ENCODE measurements at places on chromosomes 1 and 21.

DNA sequence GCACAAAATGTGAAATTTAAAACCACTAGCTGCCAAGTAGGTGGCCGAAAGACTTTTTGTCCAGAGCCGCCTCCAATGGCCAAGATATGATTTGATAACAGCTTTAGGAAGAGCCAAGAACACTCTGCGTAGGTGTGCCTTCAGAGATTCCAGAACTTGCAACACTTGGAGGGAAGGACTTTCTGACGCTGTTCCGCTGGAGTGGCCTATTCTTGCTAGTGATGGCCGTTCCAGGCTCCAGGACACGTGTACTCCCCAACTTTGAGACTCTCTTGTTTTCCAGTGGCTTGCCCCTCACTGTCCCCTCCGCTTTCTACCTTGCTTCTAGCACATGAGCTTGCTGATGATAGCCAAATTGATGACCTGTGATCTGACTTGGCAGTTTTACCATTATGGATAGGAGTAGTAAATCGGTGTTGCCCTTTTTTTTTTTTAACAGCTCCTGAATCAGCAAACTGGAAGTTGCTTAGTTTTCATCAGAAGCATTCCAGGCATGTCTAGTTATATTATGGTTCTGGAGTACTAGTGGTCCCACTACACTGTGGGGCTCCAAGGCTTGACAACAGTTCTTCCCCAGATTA, 1.0 kb downstream of the PRDX6 start:
- no peaks in the 10 kb centered on the region for H3K27me3 ChIP-seq
- peak overlapping the region; percentile 54 for H3K27ac ChIP-seq
- H3K4me3 ChIP-seq: peak overlapping the region; percentile 96
- peaks cover 34% of the 10 kb centered on the region for H3K4me1 ChIP-seq
- H3K36me3 ChIP-seq: peaks cover 39% of the 10 kb centered on the region

DNA sequence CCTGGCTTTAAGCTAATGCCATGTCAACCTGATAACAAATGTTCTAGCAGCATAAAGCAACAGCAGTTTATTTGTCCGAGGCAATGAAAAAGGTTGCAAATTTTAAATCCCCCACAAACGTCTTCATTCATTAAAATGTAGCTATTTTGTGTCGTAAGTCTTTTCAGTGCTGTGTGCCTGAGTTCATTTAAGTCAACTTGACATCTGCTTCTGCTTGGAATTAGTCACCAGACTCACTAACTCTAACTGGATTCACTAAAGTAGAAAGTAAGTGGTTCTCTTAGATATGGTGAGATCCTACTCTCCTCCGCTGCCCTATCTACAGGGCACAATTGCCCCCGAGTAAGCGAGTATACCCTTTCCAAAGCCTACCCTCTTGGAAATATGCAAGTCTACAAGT, 118.4 kb upstream of the CHRM3 start:
- H3K36me3 ChIP-seq: no peaks in the 10 kb centered on the region
- no peak overlapping the region for H3K27ac ChIP-seq
- H3K4me3 ChIP-seq: no peak overlapping the region
- H3K4me1 ChIP-seq: no peaks in the 10 kb centered on the region

- peaks cover 49% of the 10 kb centered on the region for H3K4me1 ChIP-seq
- no peaks in the 10 kb centered on the region for H3K27me3 ChIP-seq
- H3K36me3 ChIP-seq: no peaks in the 10 kb centered on the region
- H3K27ac ChIP-seq: 0 out of 2 replicates have a peak overlapping the region, but pooled peaks have one; percentile 62
Observed at GRCh38 chr1:217251121-217251520, 379.8 kb downstream of the GPATCH2 start.

GRCh38 chr1:111204983-111205713, 4.7 kb upstream of the DENND2D start:
- H3K27ac ChIP-seq: peak overlapping the region; percentile 88
- H3K4me3 ChIP-seq: peak overlapping the region; percentile 74
- H3K36me3 ChIP-seq: no peaks in the 10 kb centered on the region
- DNase-seq: peak; percentile 62

DNA sequence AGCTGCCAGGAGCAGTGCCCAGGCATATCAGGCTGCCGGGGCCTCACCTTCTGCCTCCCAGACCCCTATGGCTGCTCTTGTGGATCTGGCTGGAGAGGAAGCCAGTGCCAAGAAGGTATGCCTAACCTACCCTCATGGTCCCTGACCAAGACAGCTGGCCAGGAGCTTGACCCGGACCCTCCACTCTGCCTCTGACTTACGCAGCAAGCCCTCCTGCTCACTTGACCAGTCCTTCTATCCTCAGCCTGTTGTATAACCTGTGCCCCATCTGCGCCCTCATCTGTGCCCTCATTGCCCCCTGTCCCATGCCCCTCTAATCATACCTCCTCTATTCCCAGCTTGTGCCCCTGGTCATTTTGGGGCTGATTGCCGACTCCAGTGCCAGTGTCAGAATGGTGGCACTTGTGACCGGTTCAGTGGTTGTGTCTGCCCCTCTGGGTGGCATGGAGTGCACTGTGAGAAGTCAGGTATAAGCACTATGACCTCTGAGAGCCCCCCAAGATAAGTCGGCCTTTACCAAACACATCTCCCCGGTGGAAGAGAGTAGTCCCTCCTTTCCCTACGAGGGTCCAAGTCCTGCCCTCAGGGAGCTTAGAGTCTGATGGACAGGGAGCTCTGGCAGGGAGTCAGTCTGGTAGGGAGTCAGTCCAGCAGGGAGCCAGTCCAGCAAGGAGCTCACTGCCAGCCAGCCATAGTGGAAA, 6.8 kb downstream of the TIE1 start:
- H3K36me3 ChIP-seq: no peaks in the 10 kb centered on the region
- peaks cover 10% of the 10 kb centered on the region for H3K4me1 ChIP-seq
- DNase-seq: no peak
- no peaks in the 10 kb centered on the region for H3K27me3 ChIP-seq
- no peak overlapping the region for H3K27ac ChIP-seq

DNA sequence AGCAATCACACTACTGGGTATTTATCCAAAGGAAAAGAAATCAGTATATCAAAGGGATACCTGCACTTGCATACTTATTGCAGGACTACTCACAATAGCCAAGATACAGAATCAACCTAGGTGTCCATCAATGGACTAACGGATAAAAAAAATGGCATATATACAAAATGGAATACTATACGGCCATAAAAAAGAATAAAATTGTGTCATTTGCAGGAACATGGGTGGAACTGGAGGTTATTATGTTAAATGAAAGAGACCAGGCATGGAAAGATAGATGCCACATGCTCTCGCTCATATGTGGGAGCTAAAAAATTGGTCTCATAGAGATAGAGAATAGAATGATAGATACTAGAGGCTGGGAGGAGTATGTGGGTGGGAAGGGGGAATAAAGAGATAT, 29.3 kb upstream of the CAP1 start:
- no peaks in the 10 kb centered on the region for H3K27me3 ChIP-seq
- H3K4me3 ChIP-seq: no peak overlapping the region
- H3K4me1 ChIP-seq: peaks cover 3% of the 10 kb centered on the region
- DNase-seq: no peak
- H3K36me3 ChIP-seq: no peaks in the 10 kb centered on the region

DNA sequence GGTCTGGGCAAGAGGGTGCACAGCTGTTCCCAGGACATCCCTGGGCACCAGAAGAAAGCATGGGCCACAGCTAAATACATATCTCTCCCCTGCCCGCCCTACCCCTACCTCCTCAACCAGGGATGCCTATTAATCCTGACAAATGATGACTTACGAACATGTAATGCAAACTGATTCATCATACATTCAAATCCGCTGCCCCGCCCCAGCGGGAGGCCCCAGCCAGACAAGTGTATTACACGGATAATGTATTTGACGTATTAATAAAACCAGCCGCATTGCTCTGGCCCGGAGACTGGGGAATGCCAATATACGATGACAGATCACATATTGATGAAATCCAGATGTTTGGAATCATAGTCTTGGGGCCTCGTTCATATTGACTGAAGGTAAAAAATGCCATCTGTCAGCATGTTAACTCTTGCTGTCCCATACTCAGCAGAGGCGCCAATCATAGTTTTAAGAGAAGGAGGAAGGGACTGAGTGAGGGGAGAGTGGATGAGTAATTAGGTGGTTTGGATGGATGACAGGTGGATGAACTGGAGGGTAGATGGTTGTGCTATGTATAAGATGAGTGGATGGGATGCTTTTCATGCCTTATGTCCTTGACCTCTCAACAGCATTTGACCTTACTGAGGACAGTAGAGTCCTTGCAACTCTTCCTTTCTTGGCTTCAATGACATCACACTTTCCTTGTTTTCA, 68.2 kb downstream of the TMEM53 start:
- no peak overlapping the region for H3K27ac ChIP-seq
- no peaks in the 10 kb centered on the region for H3K4me1 ChIP-seq

- H3K4me1 ChIP-seq: no peaks in the 10 kb centered on the region
- H3K4me3 ChIP-seq: no peak overlapping the region
Observed at GRCh38 chr1:243731301-243731891, 118.6 kb downstream of the AKT3 start.

DNA sequence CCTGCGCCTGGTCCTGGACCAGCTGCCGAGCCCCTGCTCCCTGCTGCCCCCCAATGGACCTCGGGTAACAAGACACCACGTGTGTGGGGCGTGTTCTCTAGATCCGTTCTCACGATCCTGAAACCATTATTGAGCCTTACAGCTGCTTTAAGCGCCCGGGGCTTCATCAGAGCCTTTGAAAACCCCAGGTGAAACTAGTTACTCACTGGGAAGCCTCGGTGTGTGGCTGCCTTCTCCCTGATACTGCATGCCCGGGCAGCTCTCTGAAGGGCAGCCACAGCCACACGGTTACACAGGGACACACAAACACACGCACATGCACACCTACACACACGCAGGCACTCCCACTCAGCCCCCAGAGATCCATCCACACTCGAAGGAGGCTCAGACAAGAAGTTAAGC, 5.3 kb downstream of the HES2 start:
- H3K4me3 ChIP-seq: no peak overlapping the region
- H3K27ac ChIP-seq: no peak overlapping the region
- H3K36me3 ChIP-seq: no peaks in the 10 kb centered on the region
- no peaks in the 10 kb centered on the region for H3K27me3 ChIP-seq

DNA sequence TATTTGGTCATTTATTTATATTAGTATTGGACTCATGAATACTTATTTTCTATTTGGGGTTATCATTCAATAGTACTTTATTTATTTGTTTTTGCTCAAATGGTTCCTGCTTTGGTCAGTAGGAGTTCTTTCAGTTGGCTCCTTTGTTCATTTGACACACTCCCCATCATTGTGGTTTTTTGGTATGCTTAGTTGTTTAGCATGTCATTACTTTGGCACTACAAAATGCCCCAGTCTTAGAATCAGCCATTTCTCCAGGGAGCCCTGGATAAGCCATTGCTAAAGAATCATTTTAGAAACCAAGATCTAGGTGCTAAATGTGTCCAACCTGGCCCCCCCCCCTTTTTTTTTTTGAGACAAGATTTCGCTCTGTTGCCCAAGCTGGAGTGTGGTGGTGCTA, 61.7 kb upstream of the MRPS6 start:
- H3K4me1 ChIP-seq: no peaks in the 10 kb centered on the region
- DNase-seq: no peak
- H3K27ac ChIP-seq: no peak overlapping the region
- no peaks in the 10 kb centered on the region for H3K36me3 ChIP-seq
- no peaks in the 10 kb centered on the region for H3K27me3 ChIP-seq
- no peak overlapping the region for H3K4me3 ChIP-seq

DNA sequence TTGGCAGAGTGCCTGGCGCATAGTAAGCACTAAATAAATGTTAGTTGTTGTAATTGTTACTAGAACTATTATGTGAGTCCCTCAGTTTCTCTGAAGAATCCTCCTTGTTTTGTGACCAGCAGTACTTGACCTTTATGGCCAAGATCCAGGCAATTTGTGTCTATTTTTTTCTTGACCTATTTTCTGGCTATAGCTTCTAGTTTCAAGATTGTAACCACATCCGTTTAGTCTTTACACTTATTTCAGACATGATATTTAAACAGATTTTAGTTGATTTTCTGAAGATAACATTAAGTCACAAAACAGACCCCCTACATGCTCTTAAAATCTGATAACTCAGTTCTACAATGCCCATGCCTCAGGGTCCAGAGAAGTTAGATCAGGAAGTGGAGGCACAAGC, 50.3 kb downstream of the CDC7 start:
- no peak overlapping the region for H3K4me3 ChIP-seq
- no peaks in the 10 kb centered on the region for H3K27me3 ChIP-seq
- H3K4me1 ChIP-seq: no peaks in the 10 kb centered on the region
- H3K27ac ChIP-seq: no peak overlapping the region
